HAP-1 (cell line): ENCODE measurements at places on chromosomes 16 and 17.

DNA sequence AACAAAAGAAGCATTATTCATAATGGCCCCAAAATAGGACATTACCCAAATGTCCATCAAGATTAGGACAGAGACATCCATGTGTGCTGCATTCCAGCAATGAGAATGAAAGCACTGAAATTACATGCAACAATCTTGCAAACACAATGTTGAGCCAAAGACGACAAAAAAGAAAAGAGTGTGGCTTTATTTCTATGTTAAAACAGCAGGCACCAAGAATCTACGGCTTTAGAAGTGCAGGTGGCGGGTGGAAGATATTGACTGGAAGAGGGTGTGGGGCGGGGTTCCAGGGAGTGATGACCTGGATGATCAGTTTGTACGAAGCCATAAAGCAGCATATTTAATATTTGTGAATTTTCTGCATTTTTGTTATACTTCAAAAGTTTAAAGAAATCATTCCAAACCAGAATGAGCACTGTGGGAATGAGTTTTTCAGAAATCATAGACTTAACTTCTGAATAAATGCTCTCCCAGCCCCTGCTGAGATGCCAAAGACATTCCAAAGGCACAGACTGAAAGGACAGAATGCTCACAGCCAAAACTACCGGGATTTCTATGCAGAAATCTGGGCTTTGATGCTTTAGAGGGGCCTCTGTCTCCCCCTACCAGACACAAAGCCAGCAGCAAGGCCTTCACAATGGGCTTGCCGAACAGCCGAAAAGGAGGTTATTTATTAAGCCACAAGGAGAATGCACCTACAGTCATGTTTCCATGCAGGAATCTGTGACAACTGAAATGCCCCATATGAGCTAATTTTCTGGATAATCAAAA is 361.6 kb downstream of the GRIN2A start:
- DNase-seq, result no peak

GRCh38 chr17:42608305-42609181 is 631 bp downstream of the RETREG3 start:
- DNase-seq, result no peak

- no peak for DNase-seq
These were observed 7.2 kb upstream of the CRHR1 start for GRCh38 chr17:45776896-45777295.

GRCh38 chr17:38911081-38911730 is 14.2 kb upstream of the LASP1NB start:
- DNase-seq, result no peak

GRCh38 chr16:15777533-15778203 is 79.2 kb downstream of the MYH11 start:
- DNase-seq, result peak; percentile 19

GRCh38 chr17:50906443-50906842 is 40.3 kb upstream of the TOB1 start:
- no peak for DNase-seq

DNA sequence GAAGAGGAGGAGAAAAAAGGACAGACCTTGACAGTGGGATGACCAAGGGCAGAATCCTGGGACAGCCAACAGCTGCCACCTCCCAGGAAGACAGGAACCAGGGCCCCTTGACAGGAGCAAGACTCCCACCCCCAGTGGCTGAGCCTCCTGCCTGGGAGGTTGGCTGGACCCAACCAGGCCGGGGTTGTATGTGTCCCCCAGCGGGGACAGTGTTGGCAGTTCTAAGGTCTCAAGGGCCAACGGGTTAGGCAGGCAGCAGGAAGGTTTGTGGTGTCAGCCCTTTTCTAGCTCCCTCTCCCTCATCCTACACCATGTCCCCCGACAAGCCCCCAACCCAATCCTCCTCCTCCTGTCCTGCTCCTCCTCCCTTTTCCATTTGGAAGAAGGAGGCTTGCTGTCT is 126.2 kb downstream of the MRM1 start:
- no peak for DNase-seq
